Subcutaneous preadipocyte (primary cell): ENCODE measurements at places on chromosomes 11 and 22. TPM values are rescaled to one million over a fixed set of nuclear protein-coding genes. Genes with fewer than 3 reads are reported as not detected.

Gene TSSK2
- not detected in 2 replicates for total RNA-seq

Gene FXYD2
- 0.20 TPM in 1 of 2 replicates, not detected in the other for total RNA-seq

Gene CRYBB2
- not detected in 2 replicates for total RNA-seq

Gene NUCB2
- 46.1 and 52.2 TPM in 2 replicates for total RNA-seq
